ENCODE measurements at places on chromosomes 1 and 21.
A peak's percentile ranks its signal among the peaks of the same experiment; 100 is the strongest.

DNA sequence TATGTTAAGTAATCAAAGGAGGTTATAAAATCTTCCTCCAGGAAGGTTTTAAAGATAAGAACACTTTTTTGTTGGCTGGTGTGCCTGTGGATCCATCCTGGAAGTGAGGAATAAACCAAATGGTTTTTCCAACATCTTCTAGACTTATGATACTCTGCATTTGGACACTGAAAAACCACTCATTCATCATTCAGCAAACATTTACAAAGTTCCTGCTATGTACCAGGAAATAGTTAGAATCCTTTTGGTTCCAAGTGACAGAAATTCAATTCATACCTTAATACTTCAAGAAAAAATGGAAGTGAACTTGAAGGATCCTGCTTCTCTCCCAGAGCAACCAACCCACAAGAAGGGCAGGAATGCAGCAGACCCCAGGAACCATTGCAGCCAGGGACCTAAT, 39.6 kb upstream of the PIGC start:
- H3K27ac ChIP-seq = no peak overlapping the region
- no peaks in the 10 kb centered on the region for H3K36me3 ChIP-seq
- H3K4me1 ChIP-seq = peaks cover 33% of the 10 kb centered on the region

- DNase-seq = no peak
- H3K4me3 ChIP-seq = no peak overlapping the region
- peaks cover 4% of the 10 kb centered on the region for H3K27me3 ChIP-seq
Observed at GRCh38 chr1:14791654-14792053, 193.2 kb downstream of the KAZN start.

DNA sequence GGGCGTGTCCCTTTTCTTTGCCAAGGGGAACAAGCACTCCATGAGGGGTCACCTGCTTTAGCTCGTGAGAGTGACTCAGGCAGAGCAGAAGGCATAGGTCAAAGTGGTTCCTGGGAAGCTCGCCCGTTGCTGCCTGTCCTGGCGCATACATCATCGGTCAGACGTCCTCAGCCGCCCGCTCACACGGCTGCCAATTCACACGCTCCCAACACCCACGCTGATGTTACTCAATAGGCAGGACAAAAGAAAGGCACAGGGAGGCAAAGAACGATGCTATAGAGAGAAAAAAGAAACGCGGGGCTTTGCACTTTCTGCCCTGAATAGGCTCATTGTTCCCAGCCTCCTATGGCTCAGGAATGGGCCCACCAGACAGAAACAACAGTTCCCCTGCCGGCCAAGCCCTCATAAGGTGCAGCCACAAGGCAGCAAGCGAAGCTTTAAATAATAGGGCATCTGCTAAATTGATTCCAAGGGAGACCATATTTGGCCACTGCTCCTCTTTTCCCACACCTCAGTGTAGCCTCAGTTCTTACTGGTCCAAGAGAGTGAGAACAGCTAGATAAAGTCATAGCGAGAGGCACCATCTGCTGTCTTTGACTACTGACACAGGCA, 38.7 kb downstream of the VTCN1 start:
- H3K27me3 ChIP-seq = peaks cover 10% of the 10 kb centered on the region
- H3K27ac ChIP-seq = no peak overlapping the region
- no peaks in the 10 kb centered on the region for H3K36me3 ChIP-seq
- no peak for DNase-seq

GRCh38 chr1:206446688-206447421, 23.4 kb upstream of the IKBKE start:
- H3K27ac ChIP-seq = no peak overlapping the region
- H3K27me3 ChIP-seq = no peaks in the 10 kb centered on the region
- peaks cover 46% of the 10 kb centered on the region for H3K36me3 ChIP-seq
- no peak overlapping the region for H3K4me3 ChIP-seq
- H3K4me1 ChIP-seq = no peaks in the 10 kb centered on the region

- peaks cover 27% of the 10 kb centered on the region for H3K27me3 ChIP-seq
- no peaks in the 10 kb centered on the region for H3K36me3 ChIP-seq
- no peak overlapping the region for H3K4me3 ChIP-seq
Observed at GRCh38 chr1:227914801-227915563, 32.8 kb downstream of the WNT9A start.

DNA sequence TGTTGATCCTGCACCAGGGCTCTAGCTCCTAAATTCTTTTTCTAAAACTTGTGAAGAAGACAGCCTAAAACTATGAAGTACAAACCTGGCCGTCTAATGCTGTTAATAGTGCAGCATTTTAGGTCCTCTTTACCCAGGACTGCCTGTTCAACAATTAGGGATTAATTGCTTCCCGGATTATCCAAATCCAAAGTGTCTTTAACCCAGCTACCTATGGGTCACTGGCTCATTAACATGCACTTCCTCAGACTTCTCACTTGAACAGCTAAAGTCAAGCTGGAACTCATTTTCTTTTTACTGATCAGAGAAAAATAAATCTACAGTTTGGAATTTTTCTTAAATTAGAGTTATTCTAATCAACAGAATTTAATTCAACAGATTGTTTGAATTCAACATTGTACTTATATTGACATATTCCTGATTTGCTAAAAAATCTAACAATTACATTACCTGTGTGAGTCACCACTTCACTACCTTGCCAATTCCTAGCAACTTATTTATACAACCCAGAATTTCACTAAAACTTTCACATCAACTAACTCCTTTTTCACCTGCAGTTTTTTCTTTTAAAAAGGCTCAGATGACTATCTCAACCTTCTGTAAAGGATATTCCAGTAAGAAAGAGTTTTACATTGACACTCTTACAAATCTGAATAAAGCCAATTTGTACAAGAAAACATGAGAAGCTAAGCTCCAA, 3.3 kb downstream of the HNRNPU start:
- peaks cover 69% of the 10 kb centered on the region for H3K4me1 ChIP-seq
- no peak for DNase-seq
- H3K4me3 ChIP-seq = peak overlapping the region; percentile 82
- peak overlapping the region; percentile 95 for H3K27ac ChIP-seq

DNA sequence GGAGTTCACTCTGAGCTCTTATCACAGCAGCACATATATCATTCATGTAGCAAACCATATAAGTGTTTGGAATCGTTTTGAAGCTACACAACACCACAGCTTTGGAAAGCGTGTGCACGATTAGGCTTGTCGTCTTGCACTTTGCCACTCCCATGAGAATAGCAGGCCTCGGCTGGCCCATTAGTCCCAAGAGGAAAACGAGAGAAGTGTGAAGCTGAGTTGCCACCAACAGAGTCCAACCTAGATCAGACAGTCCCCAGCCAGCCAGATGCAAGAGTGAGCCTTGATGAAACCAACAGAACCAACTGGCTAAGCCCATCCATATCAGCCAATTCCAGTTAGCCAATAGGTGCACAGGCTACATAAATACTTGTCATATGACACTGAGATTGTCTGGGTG, 238.4 kb downstream of the C1orf94 start:
- H3K27me3 ChIP-seq = peaks cover 4% of the 10 kb centered on the region
- H3K4me3 ChIP-seq = no peak overlapping the region
- no peaks in the 10 kb centered on the region for H3K4me1 ChIP-seq
- H3K27ac ChIP-seq = no peak overlapping the region
- H3K36me3 ChIP-seq = no peaks in the 10 kb centered on the region

DNA sequence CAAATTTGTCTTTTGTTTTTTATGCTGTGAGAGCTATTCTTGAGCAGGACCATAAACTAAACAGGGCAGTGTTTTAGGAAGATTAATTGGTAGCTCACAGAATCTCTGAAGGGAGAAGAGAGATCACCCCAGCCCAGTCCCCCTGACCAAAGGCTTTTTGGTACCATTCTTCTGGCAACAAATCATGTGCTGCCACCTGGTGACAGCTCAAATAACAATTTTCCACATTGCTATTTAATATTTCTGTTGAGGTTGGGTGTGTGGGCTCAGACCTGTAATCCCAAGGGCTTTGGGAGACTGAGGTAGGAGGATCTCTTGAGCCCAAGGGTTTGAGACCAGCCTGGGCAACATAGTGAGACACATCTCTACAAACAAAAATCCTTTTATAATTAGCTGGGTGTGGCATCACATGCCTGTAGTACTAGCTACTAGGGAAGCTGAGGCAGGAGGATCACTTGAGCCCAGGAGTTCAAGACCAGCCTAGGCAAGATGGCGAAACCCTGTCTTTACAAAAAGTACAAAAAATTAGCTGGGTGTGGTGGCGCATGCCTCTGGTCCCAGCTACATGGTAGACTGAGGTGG, 2.2 kb upstream of the TESK2 start:
- H3K27me3 ChIP-seq = no peaks in the 10 kb centered on the region
- H3K4me1 ChIP-seq = peaks cover 8% of the 10 kb centered on the region
- peak; percentile 68 for DNase-seq
- no peak overlapping the region for H3K4me3 ChIP-seq
- peaks cover 1% of the 10 kb centered on the region for H3K36me3 ChIP-seq

DNA sequence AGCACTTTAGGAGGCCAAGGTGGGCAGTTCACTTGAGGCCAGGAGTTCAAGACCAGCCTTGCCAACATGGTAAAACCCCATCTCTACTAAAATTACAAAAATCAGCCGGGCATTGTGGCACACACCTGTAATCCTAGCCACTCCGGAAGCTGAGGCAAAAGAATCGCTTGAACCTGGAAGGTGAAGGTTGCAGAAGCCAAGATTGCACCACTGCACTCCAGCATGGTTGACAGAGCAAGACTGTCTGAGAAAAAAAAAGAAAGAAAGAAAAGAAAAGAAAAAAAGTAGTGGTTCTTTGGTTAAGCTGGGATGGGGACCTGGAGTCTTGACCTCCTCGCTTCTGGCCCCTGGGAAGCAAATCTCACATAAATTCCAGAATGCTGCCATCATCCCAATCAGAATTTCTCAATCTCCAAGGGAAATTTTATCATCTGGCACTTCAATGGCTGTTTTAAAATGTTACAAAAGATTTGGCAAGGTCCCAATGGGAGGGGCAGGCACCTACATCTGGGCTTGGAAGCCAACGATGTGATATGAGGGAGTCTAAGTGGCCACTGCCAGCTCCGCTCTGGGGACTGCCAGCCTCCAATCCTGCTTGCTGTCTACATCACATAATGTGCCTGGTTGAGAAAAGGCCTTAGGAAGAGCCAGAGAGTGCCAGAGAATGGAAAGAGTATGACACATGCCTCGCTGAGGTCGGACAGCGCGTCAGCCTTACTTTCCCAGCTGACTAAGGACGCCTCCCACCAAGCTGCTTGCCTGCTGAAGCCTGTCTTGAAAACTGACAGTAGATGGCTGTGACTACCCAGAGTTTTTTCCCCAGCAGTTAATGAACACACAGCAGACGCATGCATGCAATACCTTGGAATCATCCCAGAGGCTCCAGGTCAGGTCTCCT, 42.1 kb upstream of the SRP9 start:
- H3K4me1 ChIP-seq = no peaks in the 10 kb centered on the region
- no peaks in the 10 kb centered on the region for H3K36me3 ChIP-seq
- peaks cover 9% of the 10 kb centered on the region for H3K27me3 ChIP-seq
- no peak overlapping the region for H3K4me3 ChIP-seq
- no peak overlapping the region for H3K27ac ChIP-seq

- no peaks in the 10 kb centered on the region for H3K4me1 ChIP-seq
- H3K4me3 ChIP-seq = no peak overlapping the region
- peaks cover 4% of the 10 kb centered on the region for H3K27me3 ChIP-seq
- H3K36me3 ChIP-seq = no peaks in the 10 kb centered on the region
- no peak for DNase-seq
- H3K27ac ChIP-seq = no peak overlapping the region
Observed at GRCh38 chr1:22826604-22827580, 116.3 kb downstream of the EPHB2 start.

DNA sequence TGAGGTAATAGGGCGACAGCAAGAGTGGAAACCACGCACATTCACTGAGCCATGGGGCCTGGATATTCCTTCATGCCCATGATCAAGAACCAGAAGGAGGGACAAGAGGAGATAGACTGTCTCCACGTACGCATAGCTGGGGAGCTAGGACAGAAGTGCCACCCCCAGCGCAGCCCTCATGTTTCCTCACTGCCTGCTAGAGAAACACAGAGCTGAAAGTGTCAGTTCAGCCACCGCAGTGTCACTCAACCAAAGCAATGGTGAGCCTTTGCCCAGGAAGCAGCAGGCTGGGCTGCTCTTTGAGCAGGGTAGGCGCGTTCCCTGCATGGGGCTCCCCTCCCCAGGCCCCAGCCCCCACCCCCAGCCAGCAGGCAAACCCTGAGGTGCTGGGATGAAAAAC, 68.5 kb downstream of the STUM start:
- H3K27me3 ChIP-seq = peaks cover 25% of the 10 kb centered on the region
- no peaks in the 10 kb centered on the region for H3K36me3 ChIP-seq
- no peak overlapping the region for H3K27ac ChIP-seq
- no peaks in the 10 kb centered on the region for H3K4me1 ChIP-seq

GRCh38 chr21:38807441-38807871, 1.7 kb downstream of the ETS2 start:
- DNase-seq = no peak
- H3K27me3 ChIP-seq = peaks cover 8% of the 10 kb centered on the region
- H3K4me1 ChIP-seq = peaks cover 34% of the 10 kb centered on the region

DNA sequence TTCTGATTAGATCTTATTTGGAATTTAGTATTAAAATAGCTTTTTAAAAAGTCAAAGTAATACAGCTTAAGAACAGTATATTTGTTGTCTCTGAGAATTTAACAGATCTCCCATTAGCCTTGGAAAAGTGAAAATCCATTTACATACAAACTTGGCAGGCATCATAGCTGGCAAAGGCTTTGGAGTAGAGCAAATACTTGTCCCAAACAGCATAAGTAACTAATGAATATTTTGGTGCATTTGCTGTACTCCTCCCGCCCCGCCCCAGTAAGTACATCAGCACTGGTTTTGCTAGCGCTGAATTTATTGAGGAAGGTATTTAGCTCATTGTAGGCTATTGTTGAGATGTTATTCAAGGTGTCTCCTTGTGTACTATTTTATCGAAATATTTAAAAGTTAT, 417.7 kb upstream of the KAZN start:
- no peak for DNase-seq
- H3K4me1 ChIP-seq = peaks cover 15% of the 10 kb centered on the region
- no peak overlapping the region for H3K27ac ChIP-seq
- H3K4me3 ChIP-seq = no peak overlapping the region
- H3K27me3 ChIP-seq = peaks cover 18% of the 10 kb centered on the region
- H3K36me3 ChIP-seq = no peaks in the 10 kb centered on the region

DNA sequence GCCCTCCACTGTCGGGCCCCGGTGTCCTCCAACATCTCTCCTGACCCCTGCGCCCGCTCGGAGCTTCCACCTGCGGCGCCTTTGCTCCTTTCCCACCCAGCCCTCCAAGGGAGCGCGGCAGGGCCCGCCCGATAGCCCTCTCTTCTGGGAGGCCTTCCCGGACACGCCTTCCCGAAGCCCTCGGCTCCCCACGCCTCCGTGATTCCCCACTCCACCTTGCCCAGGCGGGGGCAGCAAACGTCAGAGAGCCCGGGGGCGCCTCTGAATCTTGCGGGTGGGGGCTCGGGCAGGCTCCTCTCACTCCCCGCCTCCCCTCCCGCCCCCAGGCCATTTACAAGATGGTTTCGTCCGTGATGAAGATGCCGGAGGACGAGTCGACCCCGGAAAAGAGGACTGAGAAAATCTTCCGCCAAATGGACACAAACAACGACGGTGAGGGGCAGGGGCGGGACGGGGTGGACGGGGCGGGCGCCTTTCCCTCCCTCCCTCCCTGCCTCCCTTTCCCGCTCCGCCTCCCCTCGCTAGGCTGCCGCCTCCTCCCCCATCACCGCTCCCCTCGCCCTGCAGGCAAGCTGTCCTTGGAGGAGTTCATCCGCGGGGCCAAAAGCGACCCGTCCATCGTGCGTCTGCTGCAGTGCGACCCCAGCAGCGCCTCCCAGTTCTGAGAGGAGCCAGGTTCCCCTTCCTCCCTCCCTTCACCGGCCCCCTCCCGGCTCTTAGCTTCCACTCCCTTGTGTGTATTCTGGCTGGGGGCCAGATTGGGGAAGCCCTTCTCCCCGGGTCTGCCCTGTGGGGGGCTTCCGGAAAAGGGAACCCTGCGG, 7.1 kb downstream of the HPCA start:
- no peaks in the 10 kb centered on the region for H3K36me3 ChIP-seq
- peaks cover 10% of the 10 kb centered on the region for H3K4me1 ChIP-seq
- peak; percentile 39 for DNase-seq
- H3K27ac ChIP-seq = no peak overlapping the region
- H3K27me3 ChIP-seq = peaks cover 95% of the 10 kb centered on the region

- peaks cover 20% of the 10 kb centered on the region for H3K27me3 ChIP-seq
- H3K4me1 ChIP-seq = no peaks in the 10 kb centered on the region
Observed at GRCh38 chr1:87140831-87141540, 187.7 kb upstream of the LMO4 start.

Data from activated naive CD4-positive, alpha-beta T cell treated with anti-CD3 and anti-CD28 coated beads, Interleukin-2, amount 10 ng/mL, durations not matched to agents 7 days and 5 days (primary cell).